ENCODE measurements at places on chromosomes 16 and 17. TPM values are rescaled to one million over a fixed set of nuclear protein-coding genes. Genes with fewer than 3 reads are reported as not detected.

- no peak for DNase-seq
Observed at GRCh38 chr17:70137451-70138230, 31.7 kb upstream of the KCNJ2 start.

GRCh38 chr16:23121024-23121423 lies 28.2 kb downstream of the USP31 start:
- no peak for DNase-seq

DNA sequence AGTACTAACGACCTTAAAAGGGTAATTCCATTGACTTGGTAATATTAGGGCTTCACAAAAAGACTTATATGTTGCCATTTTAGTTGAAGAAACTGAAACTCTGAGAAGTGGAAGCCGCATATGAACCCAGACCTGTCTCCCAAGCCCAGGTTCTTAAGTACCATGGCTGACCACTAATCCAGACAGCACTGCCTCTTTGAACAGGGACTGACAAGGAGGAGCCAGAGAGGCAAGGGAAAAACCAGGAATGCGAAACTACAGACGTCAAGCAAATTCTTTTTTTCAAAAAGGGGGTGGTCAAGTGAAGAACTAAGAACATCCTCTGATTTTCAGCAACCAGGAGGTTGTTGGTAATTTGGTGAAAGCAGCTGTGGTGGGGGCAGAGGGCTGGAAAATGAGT lies 15.2 kb downstream of the CYB5D1 start:
- DNase-seq, result no peak

The SP6 gene
- total RNA-seq, result 0.10 TPM

DNA sequence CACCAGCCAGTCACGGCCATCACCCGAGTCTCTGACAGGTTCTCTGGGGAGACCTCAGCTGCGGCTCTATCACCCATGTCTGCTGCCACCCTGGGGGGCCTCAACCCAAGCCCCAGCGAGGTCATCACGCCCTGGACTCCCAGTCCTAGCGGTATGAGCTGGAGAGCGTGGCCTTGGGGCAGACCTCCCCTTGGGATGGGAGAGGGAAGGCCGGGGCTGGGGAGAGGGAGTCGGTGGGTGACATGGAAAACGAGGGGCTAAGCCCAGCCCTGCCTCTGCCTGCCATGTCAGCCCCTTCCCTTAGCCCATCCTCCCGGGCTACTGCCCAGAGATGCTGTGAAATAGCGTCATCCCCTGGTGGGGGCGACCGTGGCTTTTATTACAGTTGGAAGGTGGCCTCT lies 8.7 kb downstream of the SMTNL2 start:
- peak; percentile 62 for DNase-seq
